ENCODE measurements at places on chromosomes 11 and 22.

- no peak overlapping the region for H3K4me3 ChIP-seq
- peaks cover 9% of the 10 kb centered on the region for H3K27me3 ChIP-seq
- DNase-seq, result no peak
- no peak overlapping the region for H3K27ac ChIP-seq
- H3K36me3 ChIP-seq, result no peaks in the 10 kb centered on the region
- H3K4me1 ChIP-seq, result no peaks in the 10 kb centered on the region
Observed at GRCh38 chr11:116065986-116066385, 561.8 kb upstream of the CADM1 start.

DNA sequence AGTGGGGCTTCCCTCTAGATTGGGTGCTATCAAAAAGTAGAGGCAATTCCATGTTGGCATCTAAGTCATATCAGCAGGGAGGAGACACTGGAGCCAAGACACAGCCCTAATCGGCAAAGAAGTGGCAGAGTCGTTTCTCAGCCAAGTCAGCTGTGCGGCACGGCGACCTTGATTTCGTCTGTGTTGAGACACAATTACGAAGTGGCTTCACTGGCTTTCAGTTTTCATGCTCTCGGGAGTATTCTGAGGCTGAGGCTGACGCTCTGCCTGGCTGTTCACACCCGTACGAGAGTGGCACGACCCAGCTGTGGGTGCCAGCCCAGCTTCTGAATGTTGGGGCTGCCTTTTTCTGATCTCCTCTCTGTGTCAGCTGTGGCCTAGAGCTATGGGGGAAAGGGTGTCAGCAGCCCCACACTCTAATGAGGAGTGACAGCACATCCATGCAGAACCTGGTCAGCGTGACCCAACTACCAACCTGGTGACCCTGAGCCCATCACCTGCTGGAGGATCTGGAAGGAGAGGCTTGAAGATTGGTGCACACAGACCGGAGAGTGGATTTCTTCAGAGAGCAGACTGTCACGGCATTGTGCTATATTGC is 105.7 kb upstream of the TMEM45B start:
- no peak overlapping the region for H3K4me3 ChIP-seq
- H3K27ac ChIP-seq, result no peak overlapping the region
- DNase-seq, result peak; percentile 45
- no peaks in the 10 kb centered on the region for H3K36me3 ChIP-seq
- H3K4me1 ChIP-seq, result peaks cover 3% of the 10 kb centered on the region

- H3K27ac ChIP-seq, result peak overlapping the region; percentile 51
- H3K27me3 ChIP-seq, result no peaks in the 10 kb centered on the region
- no peak for DNase-seq
- no peaks in the 10 kb centered on the region for H3K36me3 ChIP-seq
Observed at GRCh38 chr11:34809191-34810106, 106.7 kb downstream of the APIP start.

- no peaks in the 10 kb centered on the region for H3K27me3 ChIP-seq
- H3K4me1 ChIP-seq, result peaks cover 58% of the 10 kb centered on the region
- no peak for DNase-seq
Observed at GRCh38 chr11:7527029-7527428, 13.2 kb downstream of the PPFIBP2 start.

GRCh38 chr22:43955883-43956782 is 891 bp downstream of the SAMM50 start:
- no peaks in the 10 kb centered on the region for H3K36me3 ChIP-seq
- H3K27ac ChIP-seq, result peak overlapping the region; percentile 80
- no peak for DNase-seq
- H3K4me1 ChIP-seq, result peaks cover 25% of the 10 kb centered on the region
- peak overlapping the region; percentile 80 for H3K4me3 ChIP-seq

DNA sequence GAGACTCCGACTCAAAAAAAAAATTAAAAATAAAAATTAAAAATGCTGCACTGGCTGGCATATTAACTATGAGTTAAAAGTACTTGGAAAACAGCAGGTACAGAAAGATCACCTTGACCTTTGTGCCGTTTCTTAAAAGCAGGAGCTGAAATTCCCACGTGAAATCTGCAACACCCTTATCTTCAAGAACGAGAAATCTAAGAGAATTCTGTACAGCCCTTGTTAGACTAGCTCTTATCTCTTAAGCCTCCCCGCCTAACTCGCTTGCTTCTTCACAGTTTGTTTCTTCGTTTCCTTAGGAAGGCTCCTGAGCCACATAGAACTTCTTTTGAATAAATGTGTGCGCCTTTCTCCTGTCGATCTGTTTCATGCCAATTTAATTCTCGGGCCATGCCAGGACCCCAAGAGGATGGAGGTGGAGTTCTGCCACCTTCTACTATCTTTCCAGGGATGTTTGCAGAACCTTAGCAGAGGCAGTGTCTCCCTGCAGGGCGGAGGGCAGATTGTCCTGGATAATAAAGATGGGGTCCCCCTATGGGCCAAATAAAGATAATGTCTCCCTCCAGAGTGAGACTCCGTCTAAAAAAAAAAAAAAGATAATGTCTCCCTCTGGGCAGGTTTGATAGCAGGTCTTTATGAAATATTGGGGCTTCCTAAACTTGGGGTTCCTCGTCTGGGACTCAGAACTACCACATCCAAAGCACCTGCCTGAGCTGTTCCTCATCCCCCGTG is 27.4 kb upstream of the SYT8 start:
- H3K27me3 ChIP-seq, result peaks cover 14% of the 10 kb centered on the region
- H3K4me1 ChIP-seq, result no peaks in the 10 kb centered on the region

DNA sequence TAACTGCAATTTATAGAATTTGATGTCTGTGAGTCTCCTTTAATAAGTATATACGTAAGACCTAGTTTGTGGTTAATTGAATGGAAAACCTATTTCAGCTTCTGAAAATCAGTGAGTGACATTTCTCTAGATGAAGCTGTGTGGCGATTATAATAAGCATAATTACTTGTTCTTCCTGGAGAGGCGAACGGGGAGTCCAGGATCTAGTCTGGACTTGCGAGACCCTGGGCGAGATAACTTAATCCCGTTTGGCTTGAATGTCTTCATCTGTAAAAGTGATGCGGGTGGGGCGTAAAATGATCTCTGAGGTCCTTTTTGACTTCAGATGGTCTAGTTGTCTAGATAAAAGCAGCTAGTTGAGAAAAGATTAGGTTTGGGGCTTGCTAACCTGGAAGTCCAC is 1.1 kb downstream of the PRRG4 start:
- peaks cover 20% of the 10 kb centered on the region for H3K4me1 ChIP-seq
- no peak for DNase-seq
- H3K27ac ChIP-seq, result peak overlapping the region; percentile 83
- peak overlapping the region; percentile 64 for H3K4me3 ChIP-seq
- H3K36me3 ChIP-seq, result no peaks in the 10 kb centered on the region

GRCh38 chr11:14288189-14288935 is 70.6 kb downstream of the RRAS2 start:
- no peaks in the 10 kb centered on the region for H3K27me3 ChIP-seq
- no peak overlapping the region for H3K4me3 ChIP-seq
- DNase-seq, result no peak
- H3K4me1 ChIP-seq, result no peaks in the 10 kb centered on the region
- no peak overlapping the region for H3K27ac ChIP-seq
- peaks cover 3% of the 10 kb centered on the region for H3K36me3 ChIP-seq

DNA sequence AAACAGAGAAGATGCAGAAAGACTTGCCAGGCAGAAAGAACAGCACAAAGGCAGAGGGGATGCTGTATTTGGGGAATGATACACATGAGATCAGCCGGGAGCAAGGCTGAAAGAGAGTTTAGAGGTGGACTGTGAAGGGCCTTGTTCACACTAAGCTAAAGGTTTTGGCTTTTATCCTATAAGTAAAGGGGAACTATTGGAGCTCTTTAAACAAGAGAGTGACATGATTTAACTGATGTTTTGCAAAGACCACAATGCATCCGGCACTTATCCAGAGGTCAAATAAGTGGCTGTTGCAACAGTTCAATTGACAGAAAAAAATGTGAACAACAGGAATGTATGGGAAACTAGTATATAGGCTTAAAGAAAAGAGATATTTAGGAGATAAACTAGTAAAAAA is 64.7 kb upstream of the RRAS2 start:
- no peak overlapping the region for H3K4me3 ChIP-seq
- H3K4me1 ChIP-seq, result peaks cover 13% of the 10 kb centered on the region
- no peak overlapping the region for H3K27ac ChIP-seq
- DNase-seq, result no peak
- H3K36me3 ChIP-seq, result no peaks in the 10 kb centered on the region

- H3K27ac ChIP-seq, result no peak overlapping the region
- peaks cover 59% of the 10 kb centered on the region for H3K4me1 ChIP-seq
- H3K36me3 ChIP-seq, result no peaks in the 10 kb centered on the region
- peaks cover 100% of the 10 kb centered on the region for H3K27me3 ChIP-seq
Observed at GRCh38 chr11:31806928-31807798, 4.0 kb downstream of the PAX6 start.

DNA sequence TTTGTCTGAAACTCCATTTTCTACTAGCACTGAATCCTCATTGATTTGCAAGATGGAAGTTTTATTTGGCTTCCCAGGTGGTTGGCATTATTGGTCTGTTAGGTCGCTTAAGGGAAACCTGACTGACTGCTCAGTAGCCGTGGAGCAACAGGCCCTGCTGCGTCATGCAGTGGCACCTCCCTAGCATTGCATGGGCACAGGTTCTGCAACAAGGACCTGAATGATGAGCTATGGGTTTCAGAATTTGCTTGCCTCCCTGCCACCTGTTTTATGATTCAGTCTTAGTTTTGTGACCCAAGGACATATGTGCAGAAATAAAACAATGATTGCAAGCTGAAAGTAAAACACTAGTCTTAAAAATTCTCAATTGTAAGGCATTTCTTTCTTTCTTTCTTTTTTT is 128.5 kb downstream of the SLC1A2 start:
- no peak overlapping the region for H3K27ac ChIP-seq
- DNase-seq, result no peak
- no peaks in the 10 kb centered on the region for H3K36me3 ChIP-seq
- H3K27me3 ChIP-seq, result no peaks in the 10 kb centered on the region

GRCh38 chr22:23910496-23911190 is 16.5 kb downstream of the MIF start:
- peaks cover 13% of the 10 kb centered on the region for H3K4me1 ChIP-seq
- H3K4me3 ChIP-seq, result no peak overlapping the region
- no peaks in the 10 kb centered on the region for H3K27me3 ChIP-seq
- no peak overlapping the region for H3K27ac ChIP-seq

DNA sequence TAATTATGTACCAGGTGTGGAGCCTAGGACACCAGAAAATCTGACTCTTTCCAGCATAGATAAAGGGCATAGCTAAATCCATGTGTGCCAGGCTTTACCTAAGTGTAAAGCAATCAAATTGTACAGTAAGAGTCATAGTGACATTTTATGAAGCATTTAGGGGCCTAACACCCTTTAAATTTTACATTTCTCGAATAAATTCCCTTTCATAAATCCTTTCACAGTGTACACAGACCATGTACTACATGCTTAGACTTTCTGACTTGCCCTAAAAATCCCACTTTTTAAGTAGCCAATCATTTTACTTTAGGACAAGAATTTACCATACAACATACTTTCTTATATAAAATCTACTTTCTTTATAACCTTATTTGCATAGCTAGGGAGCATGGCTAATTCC is 727.6 kb upstream of the LUZP2 start:
- H3K27me3 ChIP-seq, result no peaks in the 10 kb centered on the region
- H3K4me1 ChIP-seq, result no peaks in the 10 kb centered on the region
- H3K4me3 ChIP-seq, result no peak overlapping the region
- no peak overlapping the region for H3K27ac ChIP-seq

GRCh38 chr11:3074912-3075589 is 17.8 kb upstream of the CARS1 start:
- no peaks in the 10 kb centered on the region for H3K27me3 ChIP-seq
- no peaks in the 10 kb centered on the region for H3K36me3 ChIP-seq
- H3K4me3 ChIP-seq, result no peak overlapping the region
- no peak for DNase-seq
- H3K4me1 ChIP-seq, result no peaks in the 10 kb centered on the region
- H3K27ac ChIP-seq, result no peak overlapping the region

DNA sequence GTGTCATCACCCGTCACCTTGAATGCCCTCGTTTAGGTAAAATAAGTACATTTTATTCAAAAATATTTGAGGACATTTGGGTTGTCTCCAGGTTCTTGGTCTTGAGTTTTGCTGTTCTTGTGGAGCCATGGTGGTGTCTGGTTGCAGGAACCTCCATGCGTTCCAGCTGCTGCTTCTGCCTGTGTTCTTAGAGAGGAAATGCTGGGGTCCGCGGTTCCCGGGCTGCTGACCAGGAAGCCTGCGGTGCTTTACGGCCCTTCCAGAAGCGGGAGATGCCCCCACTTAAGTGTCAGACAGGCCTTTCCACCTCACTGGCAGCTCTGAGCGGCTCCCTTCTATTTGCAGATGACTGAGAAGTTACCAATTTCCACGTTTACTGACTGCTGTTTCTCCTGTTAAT is 66.8 kb downstream of the LRP5 start:
- peaks cover 60% of the 10 kb centered on the region for H3K4me1 ChIP-seq
- H3K4me3 ChIP-seq, result no peak overlapping the region
- H3K27me3 ChIP-seq, result no peaks in the 10 kb centered on the region
- no peak for DNase-seq
- no peak overlapping the region for H3K27ac ChIP-seq

GRCh38 chr11:73019996-73020395 is 122.1 kb downstream of the FCHSD2 start:
- H3K4me1 ChIP-seq, result no peaks in the 10 kb centered on the region
- DNase-seq, result no peak
- H3K27ac ChIP-seq, result no peak overlapping the region
- no peak overlapping the region for H3K4me3 ChIP-seq

GRCh38 chr11:65551572-65552387 is 6.4 kb downstream of the LTBP3 start:
- H3K4me3 ChIP-seq, result no peak overlapping the region
- DNase-seq, result no peak
- H3K4me1 ChIP-seq, result peaks cover 53% of the 10 kb centered on the region
- H3K27ac ChIP-seq, result no peak overlapping the region
- no peaks in the 10 kb centered on the region for H3K27me3 ChIP-seq
- H3K36me3 ChIP-seq, result peaks cover 14% of the 10 kb centered on the region

Data from suprapubic skin (tissue), 4 donors.